ENCODE measurements at places on chromosomes 2 and 18.

DNA sequence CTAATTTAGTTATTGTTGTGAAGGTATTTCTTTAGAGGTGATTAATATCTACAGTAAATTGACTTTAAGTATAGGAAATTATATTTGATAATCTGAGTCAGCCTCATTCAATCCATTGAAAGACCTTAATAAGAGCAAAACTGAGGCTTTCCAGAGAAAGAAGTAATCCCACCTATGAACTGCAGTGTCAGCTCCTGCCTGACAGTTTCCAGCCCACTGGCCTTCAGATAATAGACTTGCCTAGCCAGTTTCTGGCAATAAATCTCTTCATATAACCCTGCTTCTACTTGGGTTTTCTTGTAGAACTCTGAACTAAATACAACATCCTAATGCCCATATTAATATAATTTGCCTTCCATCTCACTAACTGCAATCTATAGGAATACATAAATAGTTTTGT, 437.9 kb upstream of the UBE2E3 start:
- DNase-seq = no peak

- DNase-seq = no peak
Measured at GRCh38 chr2:109151519-109151918, 22.5 kb downstream of the SH3RF3 start.

DNA sequence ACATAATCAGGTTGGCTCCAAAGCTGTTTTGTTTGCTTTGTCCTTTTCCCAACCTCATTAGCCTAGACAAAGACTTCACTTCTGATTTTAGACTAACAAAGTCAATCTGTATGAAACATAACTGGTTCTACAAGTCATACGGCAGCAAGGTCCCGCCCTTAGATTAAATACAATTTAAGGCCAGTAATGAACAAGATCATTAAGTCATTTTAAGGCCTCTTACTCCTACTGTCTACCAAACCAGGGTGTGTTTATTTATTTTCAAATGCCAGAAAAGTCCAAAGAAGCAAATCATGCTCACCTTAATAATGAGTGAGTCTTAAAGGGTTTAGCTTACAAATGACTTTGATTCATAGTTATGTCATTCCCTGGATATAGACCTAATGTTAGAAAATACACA, 148.4 kb upstream of the ACVR2A start:
- no peak for DNase-seq

GRCh38 chr2:42569116-42569711, 782 bp downstream of the MTA3 start:
- DNase-seq = peak; percentile 25

GRCh38 chr18:8121101-8121500, 488.1 kb upstream of the RAB12 start:
- DNase-seq = no peak

- no peak for DNase-seq
Measured at GRCh38 chr2:224147174-224147573, 108.1 kb upstream of the SERPINE2 start.

GRCh38 chr2:36502081-36502480, 95.9 kb downstream of the FEZ2 start:
- DNase-seq = no peak

DNA sequence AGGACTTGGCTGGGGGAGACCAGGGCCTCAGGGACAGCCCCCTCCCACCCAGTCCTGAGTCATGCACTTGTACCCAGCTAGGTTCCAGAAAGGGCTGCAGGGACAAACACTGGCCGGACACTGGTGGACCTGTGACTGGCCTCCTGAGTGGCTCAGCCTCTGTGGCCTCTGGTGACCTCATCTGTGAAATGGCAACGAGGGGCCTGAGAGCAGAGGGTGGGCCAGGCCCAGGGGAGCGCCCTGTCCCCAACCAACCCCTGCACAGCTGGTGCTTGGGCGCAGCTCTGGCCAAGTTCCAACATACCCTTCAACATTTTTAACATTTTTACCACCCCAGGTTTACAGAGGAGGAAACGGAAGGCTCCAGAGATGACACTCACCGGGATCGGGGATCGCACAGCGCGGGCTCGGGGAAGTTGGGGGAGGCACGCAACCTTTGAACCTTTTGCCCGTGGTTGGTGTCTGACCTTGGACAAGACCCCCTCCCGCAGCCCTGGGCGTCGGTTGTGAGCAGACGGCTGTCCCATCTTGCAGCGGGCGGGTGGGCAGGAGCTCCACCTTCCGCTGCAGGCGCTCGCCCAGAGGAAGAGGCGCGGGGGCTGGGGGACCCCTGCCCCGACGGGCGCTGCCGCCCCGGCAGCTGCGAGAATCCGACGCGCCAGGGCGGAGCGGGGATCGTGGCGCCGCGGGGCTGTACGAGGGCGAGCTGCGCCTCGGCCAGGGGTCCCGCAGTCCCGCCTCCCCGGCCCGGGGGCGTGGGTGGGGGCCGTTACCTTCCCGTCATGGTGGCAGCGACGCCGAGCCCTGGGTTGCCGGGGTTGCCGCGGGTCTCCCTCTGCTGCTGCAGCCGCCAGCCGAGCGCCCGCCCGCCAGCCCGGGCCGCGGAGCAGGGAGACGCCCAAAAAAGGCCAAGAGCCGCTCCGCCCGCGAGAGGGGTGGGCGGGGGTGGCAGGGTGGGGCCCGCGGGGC, 805 bp downstream of the LIMS2 start:
- DNase-seq = peak; percentile 41

DNA sequence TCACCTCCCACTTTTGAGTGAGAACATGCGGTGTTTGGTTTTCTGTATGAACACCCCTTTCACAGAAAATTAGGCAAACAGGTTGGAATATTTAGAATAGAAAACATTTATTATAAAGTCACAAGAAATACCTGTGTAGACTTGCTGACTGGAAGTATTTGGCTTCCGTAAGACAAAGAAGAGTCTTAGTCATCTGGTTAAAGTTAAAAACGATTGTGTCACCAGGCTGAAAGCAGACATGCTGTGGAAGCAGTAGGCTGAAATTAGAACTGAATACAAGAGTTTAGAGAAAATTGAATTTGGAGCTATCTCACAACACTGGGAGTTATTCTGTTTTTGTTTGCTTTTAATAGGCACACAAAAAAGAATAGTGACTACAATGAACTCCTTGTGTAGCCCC, 16.2 kb upstream of the CLASP1 start:
- no peak for DNase-seq

DNA sequence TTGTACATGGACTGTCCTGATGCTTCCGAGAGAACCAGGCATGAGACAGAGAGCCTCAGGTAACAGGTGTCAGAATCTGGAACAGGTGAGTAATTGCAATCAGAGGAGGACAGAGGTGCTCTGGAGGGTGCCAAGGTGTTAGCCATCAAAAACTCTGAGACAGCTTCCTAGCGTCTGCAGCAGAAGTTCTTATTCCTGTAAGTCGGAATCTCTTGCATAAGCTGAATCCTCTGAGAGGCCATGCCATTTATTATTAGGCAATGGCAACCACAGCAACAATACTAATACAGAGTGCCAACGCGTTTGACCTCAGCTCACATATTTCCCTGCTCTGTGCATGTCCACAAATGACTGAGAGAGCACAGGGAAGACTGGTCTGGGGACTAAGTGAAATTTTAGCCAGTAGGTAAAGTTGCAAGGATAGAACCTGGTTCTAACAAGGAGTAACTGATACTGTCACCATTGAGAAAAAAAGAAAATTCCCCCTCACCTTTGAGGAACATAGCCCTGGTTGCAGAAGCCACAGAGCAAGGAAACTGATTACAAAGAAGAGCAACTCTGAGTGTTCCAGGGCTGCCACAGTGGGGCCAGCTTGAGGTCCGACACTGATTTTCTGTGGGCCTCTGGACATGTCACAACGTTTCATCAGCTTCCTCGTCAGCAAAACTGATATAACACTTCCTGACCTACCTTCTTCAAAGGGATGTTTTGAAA, 55.1 kb upstream of the ACSL3 start:
- DNase-seq = no peak

DNA sequence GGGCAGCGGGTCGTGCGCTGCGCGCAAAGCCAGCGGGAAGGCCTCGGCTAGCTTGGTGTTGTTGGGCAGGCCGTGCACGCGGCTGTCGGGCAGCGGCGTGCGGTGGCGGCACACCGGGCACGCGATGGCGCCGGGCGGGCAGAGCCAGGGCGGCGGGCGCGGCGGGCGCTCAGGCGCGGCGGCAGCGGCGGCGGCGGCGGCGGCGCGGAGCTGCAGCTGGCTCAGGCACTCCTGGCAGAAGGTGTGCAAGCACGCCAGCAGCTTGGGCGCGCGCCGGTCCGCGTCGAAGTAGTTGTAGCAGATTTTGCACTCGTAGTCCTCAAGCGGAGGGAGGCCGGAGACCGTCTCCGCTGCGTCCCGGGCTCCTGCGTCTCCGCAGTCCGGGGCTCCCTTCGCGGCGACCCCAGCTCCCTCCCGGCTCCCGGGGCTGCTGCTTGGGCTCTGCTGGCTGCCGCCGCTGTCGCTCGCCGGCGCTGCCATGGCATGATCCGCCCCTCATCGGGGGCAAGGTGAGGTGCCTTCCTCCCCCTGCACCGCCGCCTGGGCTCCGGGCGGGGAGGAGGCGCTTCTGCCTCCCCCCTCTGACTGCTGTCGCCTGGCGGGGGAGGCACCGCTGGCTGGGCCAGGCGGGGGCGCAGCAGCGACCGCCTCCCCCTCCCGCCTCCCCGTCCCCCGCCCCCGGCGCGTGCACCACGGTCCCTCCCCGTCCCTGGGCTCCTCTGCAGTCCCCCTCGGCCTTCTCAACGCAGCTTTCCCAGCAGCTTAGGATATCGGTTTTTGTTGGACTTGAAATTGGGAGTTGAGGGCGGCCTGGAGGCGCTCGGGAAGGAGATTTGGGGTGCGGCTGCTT, 21.0 kb upstream of the PAX3 start:
- DNase-seq = peak; percentile 46

- peak; percentile 53 for DNase-seq
Measured at GRCh38 chr2:68767031-68767961, 32.7 kb downstream of the ARHGAP25 start.

GRCh38 chr2:74625658-74626425, 22.3 kb downstream of the M1AP start:
- DNase-seq = no peak

- no peak for DNase-seq
Measured at GRCh38 chr2:529424-529823, 147.8 kb downstream of the TMEM18 start.

DNA sequence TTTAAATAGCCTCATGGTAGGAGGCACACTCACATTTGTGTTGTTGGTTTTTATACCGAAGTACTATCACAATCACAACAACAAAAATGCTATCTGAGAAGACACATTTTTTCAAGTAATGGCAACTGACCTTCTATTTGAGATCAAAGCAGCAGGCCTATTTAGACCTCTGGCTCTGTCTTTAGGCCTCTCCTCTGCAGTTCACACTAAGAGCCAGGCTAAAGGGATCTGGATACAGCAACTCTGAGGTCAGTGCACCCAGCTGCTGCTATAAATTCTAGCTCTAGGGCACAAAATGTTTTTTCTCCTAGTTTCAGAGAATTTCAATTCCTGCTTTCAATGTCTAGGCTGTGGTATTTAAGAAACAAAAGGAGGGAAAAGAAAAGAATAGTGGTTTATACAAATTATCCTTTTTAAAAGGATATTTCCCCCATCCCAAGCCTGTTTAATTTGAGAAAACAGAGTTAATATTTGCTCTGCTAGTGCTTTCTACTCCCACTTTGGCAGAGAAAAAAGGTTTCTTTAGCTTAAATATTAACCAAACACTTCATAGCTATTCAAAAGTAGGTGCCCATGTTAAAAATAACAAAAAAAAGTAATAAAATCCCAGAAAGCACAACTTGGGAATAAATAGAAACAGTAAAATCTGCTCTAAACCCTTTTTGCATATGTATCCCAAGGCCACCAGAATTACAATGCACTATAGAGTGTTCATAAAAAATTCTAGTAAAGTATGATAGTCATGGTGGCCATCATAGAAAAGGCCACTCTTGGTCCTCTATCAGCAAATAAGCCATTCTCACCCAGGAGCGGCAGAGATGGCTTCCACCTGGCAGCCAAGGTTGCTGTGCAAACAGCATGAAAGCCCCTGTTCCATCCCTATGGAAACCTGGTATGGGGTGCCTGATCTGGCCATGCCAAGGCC, 293.6 kb upstream of the SESTD1 start:
- DNase-seq = no peak

DNA sequence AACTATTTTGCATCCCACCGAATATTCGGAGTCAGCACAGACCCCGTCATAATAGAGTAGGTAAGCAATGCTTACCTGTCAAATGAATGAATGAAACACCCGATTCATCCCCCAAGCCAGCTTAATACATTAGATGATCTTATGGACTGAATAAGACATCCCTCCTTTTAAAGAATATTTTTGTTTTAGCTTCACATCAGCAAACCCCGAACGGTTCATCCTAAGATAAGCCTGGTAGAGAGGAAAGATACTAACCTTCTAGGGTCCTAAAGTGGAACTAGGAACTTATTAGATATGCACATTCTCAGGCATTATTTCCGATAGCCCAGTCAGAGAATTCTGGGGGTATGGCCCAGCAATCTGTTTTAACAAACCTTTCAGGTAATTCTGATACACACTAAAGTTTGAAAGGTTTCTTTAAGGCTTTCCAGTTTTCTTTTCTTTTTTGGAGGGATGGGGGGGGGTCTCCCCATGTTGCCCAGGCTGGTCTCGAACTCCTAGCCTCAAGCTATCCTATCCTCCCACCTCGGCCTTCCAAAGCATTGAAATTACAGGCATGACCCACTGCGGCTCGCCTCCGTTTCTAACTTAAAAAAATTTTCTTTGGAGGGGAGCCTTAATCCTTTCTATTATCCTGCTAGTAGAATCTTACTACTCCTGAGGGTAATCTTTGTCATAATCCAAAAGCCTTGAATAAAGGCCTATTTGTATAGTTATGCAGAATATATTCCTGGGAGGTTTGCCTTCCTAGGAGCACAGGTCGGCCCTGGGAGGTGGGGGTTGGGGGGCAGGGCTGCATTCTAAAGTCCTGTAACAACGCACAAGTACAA, 1.0 kb upstream of the ACTR3 start:
- DNase-seq = no peak

GRCh38 chr18:10497206-10497749, 28.5 kb upstream of the NAPG start:
- no peak for DNase-seq

GRCh38 chr18:58096658-58097057, 52.6 kb downstream of the NEDD4L start:
- no peak for DNase-seq

GRCh38 chr2:7180638-7181370, 263.6 kb downstream of the RNF144A start:
- DNase-seq = no peak

GRCh38 chr18:3425446-3425845, 24.5 kb upstream of the TGIF1 start:
- no peak for DNase-seq

DNA sequence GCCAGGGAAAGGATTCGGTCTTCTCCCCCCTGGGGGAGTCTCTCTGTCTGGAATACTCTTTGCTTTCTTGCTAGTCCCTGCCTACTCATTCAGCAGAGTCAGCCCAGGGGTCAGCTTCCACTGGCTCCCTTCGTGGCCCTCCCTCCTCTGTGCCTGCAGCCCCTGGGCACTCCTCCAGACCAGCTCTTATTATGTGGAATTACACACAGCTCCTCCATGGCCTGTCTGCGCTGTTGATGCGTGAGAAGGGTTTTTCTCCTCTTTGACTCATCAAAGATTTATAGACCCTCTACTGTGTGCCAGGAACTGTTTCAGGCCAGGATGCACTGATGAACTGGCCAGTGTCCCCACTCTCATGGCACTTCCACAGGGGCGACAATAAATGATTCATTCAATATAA, 44.4 kb downstream of the ST8SIA5 start:
- no peak for DNase-seq

GRCh38 chr2:41854227-41854626, 193.6 kb upstream of the PKDCC start:
- peak; percentile 37 for DNase-seq
